ENCODE measurements at places on chromosomes 6 and 20. TPM values are rescaled to one million over a fixed set of nuclear protein-coding genes. Genes with fewer than 3 reads are reported as not detected.

The CRIP3 gene
- total RNA-seq: 2.4 TPM

The LY6G6C gene
- total RNA-seq: not detected

The EYA2 gene
- not detected for total RNA-seq

The MTFR2 gene
- 20.9 TPM for total RNA-seq

The SPEF1 gene
- not detected for total RNA-seq

The AKAP12 gene
- 4.0 TPM for total RNA-seq

The TINAG gene
- total RNA-seq: not detected

The OR2H1 gene
- not detected for total RNA-seq

The ZBTB46 gene
- 0.38 TPM for total RNA-seq

The HSPA12B gene
- not detected for total RNA-seq

The RIMS1 gene
- not detected for total RNA-seq

The PGC gene
- total RNA-seq: not detected

- H3K4me3 ChIP-seq: peak overlapping the region; percentile 78
- H3K4me1 ChIP-seq: peaks cover 93% of the 10 kb centered on the region
- peak overlapping the region; percentile 98 for H3K27ac ChIP-seq
- H3K36me3 ChIP-seq: peaks cover 24% of the 10 kb centered on the region
Observed at GRCh38 chr6:159980474-159980873, 11.6 kb downstream of the IGF2R start.

DNA sequence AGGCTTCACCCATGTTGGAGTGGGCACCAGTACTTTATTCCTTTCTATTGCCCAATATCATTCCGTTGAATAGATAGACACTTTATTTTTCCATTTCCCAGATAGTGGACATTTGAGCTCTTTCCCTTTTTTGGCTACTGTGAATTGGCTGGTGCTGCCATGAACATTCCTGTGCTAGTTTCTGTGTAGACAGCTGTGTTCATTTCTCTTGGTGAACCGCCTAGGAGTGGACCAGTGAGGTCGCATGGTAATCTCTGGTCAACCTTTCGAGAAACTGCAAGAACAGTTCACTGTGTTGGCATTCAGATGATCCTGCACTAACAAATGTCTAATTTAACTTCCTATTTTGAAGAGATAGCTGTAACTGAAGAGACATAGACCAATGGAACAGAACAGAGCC, 58.6 kb downstream of the RAMACL start:
- DNase-seq: no peak
- no peaks in the 10 kb centered on the region for H3K36me3 ChIP-seq
- H3K27me3 ChIP-seq: no peaks in the 10 kb centered on the region

DNA sequence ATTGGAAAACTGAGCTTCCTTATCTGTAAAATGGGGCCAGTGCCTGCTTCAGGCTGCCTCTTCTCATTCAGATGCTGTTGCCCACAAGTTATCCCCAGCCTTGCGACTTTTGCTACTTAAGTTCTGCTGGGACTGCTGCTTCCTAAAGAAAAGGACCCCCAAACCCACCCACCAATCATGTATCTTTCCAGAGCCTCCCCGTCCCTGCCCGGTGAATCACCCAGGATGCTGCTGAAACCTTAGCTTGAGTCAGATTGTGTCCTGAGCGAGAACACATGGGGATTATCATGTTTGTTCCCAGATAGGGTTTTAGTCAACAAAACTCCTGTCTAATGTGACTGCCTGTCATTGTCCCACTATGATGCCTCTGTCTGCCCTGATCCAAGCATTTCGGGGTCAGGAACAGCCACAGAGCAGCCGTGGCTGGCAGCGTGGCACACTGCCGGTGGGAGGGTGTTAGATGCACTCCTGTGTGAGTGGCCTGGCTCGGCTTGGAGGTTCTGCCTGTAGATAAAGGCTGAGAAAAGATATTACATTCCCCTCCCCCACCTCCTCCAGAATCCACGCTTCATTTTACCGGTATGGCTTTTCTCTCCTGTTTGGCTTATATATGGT, 79.9 kb downstream of the TOX2 start:
- H3K27me3 ChIP-seq: no peaks in the 10 kb centered on the region
- no peak overlapping the region for H3K4me3 ChIP-seq
- H3K4me1 ChIP-seq: peaks cover 1% of the 10 kb centered on the region
- peaks cover 2% of the 10 kb centered on the region for H3K36me3 ChIP-seq
- no peak overlapping the region for H3K27ac ChIP-seq

DNA sequence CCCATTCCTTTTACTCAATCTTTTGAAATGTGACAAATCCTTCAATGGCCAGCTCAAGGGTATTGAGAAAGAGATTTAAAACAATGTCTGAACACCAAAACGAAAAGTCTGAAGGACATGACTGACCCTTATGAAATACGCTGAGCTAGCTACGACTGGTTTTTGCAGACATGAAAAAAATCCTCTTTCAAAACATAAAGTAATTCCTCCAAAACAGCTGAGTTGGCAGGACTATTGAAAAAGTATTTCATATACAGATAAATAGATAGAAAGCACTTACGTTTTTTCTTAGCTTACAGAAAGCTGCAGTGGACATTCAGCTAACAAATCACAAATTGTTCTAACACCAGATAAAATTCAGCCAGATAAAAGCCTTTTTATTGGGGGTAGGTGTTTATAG, 702.7 kb upstream of the AGPAT4 start:
- H3K27me3 ChIP-seq: no peaks in the 10 kb centered on the region
- no peaks in the 10 kb centered on the region for H3K4me1 ChIP-seq
- DNase-seq: no peak
- peaks cover 1% of the 10 kb centered on the region for H3K36me3 ChIP-seq
- H3K27ac ChIP-seq: no peak overlapping the region

DNA sequence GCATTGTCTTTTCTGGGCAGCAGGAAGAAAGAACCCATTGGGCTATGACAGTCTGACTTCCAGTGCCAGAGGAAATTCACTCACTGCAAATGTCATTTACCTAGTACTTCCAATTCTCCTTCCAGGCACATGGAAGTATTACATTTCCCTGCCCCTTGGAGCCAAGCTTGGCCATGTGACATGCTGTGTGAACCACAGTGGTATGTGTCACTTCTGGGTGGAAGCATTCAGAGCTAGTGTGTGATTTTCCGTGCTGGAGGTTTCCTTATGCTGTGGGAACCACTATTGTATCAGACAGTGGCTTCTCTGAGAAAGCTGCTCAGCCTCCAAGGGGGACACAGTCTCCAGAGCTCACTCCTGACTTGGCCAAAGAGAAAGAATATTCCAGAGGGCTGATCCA, 387.6 kb downstream of the CDC5L start:
- peaks cover 2% of the 10 kb centered on the region for H3K4me1 ChIP-seq
- H3K4me3 ChIP-seq: no peak overlapping the region
- no peaks in the 10 kb centered on the region for H3K36me3 ChIP-seq
- H3K27ac ChIP-seq: no peak overlapping the region
- H3K27me3 ChIP-seq: no peaks in the 10 kb centered on the region
- no peak for DNase-seq

DNA sequence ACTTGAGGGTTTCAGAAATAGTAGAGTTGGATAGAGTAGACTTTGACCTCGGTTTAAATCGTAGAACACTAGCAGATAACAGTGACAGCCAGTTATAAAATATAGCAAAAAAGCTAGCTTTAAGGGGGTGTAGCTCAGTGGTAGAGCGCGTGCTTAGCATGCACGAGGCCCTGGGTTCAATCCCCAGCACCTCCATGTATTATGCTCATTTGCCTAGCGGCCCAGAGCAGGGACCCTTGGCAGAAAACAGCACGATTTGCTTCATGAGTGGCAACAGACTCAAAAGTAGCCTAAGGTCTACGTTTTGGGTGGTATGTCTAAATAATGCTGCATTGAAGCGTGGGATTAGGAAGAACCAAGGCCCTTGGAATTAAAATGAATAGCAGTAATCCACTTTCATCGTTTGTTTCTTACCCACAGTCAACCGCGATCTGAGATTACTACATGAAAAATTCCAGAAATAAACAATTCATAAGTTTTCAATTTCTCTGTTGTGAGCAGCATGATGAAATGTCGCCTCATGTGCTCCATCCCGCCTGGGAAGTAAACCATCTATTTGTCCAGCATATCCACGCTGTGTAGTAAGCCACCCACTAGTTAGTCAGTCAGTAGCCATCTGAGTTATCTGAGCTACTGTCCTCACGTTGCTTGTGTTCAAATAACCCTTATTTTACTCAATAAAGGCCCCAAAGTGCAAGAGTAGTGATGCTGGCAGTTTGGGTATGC, 184.9 kb downstream of the GPX5 start:
- peak; percentile 55 for DNase-seq
- peaks cover 48% of the 10 kb centered on the region for H3K27me3 ChIP-seq
- peak overlapping the region; percentile 66 for H3K4me3 ChIP-seq
- peaks cover 12% of the 10 kb centered on the region for H3K36me3 ChIP-seq
- H3K4me1 ChIP-seq: peaks cover 6% of the 10 kb centered on the region
- no peak overlapping the region for H3K27ac ChIP-seq

DNA sequence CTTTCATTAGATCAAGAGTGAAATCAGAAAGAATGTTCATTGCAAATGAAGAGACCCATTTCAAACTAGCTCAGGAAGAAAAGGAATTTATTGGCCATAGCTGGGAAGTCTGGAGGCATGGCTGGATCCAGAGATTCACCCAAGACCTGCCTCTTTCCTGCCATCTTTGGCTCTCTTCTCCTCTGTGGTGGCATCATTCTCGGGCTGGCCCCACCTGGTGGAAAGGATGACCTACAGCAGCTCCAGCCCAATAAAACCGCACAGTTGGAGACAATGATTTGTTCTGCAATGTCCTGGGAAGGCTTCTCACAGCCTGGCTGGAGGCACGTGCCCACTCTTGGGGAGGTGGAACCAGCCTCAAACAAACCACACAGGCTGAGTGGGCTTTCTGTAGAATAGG, 18.1 kb upstream of the FERMT1 start:
- H3K36me3 ChIP-seq: no peaks in the 10 kb centered on the region
- peaks cover 7% of the 10 kb centered on the region for H3K27me3 ChIP-seq
- no peak overlapping the region for H3K27ac ChIP-seq
- H3K4me1 ChIP-seq: no peaks in the 10 kb centered on the region
- DNase-seq: peak; percentile 27
- H3K4me3 ChIP-seq: no peak overlapping the region

DNA sequence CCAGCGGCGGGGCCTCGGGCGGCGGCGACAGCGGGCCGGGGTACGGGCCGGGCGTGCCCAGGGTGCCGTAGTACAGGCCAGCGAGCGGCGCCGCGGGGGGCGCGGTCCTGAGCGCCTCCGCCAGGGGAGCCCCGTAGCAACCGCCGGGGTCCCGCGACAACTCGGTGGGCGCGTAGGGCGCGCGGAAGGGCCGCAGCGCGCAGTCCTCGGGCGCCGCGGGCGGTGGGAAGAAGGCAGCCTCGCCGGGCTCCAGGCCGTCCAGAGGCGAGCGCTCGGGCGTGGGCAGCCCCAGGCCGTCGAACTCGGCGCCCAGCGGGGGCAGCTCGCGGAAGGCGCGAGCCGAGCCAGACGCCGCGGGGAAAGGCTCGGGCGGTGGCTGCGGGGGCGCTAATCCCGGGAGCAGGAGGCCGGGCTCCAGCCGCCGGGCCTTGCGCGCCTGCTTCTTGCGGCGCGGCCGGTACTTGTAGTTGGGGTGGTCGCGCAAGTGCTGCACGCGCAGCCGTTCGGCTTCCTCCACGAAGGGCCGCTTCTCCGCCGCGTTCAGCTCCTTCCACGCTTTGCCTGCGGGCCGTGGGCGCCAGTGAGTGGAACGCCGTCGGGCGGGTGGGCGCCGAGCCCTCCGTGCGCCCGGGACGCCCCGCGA, 916 bp downstream of the SOX18 start:
- H3K4me1 ChIP-seq: peaks cover 10% of the 10 kb centered on the region
- no peak overlapping the region for H3K27ac ChIP-seq
- H3K36me3 ChIP-seq: no peaks in the 10 kb centered on the region
- no peak overlapping the region for H3K4me3 ChIP-seq
- peaks cover 45% of the 10 kb centered on the region for H3K27me3 ChIP-seq
- DNase-seq: peak; percentile 4

DNA sequence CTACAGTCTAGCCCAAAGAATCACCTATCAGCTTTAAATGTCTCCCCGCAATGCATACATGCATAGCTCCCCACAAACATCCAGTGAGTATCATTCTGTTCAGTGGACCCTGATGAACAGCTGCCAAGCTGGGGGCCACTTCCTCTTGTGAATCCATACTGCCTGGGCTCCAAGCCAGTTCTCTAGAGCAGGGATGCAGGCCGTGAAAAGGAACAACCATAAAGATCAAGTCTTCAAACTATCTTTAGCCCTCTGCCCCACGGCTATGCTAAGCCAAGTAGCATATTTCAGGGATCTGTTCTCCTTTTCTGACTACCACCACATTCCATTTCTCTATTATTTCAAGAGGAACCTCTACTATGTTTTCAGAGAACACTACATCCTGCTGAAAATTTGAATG, 191.7 kb upstream of the BTBD3 start:
- H3K27ac ChIP-seq: no peak overlapping the region
- no peak for DNase-seq
- H3K4me3 ChIP-seq: no peak overlapping the region
- no peaks in the 10 kb centered on the region for H3K27me3 ChIP-seq

GRCh38 chr6:54515013-54515412, 206.8 kb downstream of the TINAG start:
- no peak overlapping the region for H3K4me3 ChIP-seq

- no peaks in the 10 kb centered on the region for H3K4me1 ChIP-seq
- DNase-seq: no peak
- peaks cover 4% of the 10 kb centered on the region for H3K27me3 ChIP-seq
- no peak overlapping the region for H3K27ac ChIP-seq
- H3K36me3 ChIP-seq: no peaks in the 10 kb centered on the region
- H3K4me3 ChIP-seq: no peak overlapping the region
Observed at GRCh38 chr6:100096936-100097335, 102.9 kb upstream of the MCHR2 start.
